ENCODE measurements at places on chromosomes 1 and 21. TPM values are rescaled to one million over a fixed set of nuclear protein-coding genes. Genes with fewer than 3 reads are reported as not detected.

DNA sequence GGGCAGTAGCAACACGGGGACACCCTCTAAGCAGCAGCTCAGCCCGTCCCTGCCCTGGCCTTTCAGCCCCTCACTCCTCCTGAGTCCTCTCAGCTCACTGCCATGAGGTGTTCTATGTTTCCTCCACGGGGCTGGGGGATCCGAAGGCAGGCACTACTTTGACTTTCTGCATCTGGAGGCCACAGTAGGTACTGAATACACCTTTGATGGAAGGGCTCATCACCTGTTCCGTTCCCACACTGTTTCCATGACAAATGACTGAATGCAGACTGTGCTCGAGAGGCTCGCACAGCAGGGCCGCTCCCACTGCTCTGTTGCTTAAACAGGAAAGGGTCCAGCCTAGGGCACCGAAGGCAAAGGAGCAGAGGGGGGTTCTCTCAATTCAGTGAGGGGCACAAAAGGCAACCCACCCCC, 77.6 kb upstream of the DNAH14 start:
- DNase-seq = no peak

GRCh38 chr1:19381261-19381660, 69.1 kb downstream of the SLC66A1 start:
- no peak for DNase-seq

GRCh38 chr21:39020751-39021477, 162.3 kb downstream of the PSMG1 start:
- no peak for DNase-seq

The B3GALT5 gene
- 3.8 TPM for total RNA-seq

All from tongue (tissue), 3 donors.